ENCODE measurements at places on chromosomes 1 and 21. TPM values are rescaled to one million over a fixed set of nuclear protein-coding genes. Genes with fewer than 3 reads are reported as not detected.

- DNase-seq = no peak
These were observed 56.1 kb downstream of the NDUFS5 start for GRCh38 chr1:39082010-39082799.

DNA sequence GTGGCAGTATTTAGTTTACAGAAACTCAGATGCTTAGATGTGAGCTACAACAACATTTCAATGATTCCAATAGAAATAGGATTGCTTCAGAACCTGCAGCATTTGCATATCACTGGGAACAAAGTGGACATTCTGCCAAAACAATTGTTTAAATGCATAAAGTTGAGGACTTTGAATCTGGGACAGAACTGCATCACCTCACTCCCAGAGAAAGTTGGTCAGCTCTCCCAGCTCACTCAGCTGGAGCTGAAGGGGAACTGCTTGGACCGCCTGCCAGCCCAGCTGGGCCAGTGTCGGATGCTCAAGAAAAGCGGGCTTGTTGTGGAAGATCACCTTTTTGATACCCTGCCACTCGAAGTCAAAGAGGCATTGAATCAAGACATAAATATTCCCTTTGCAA lies 59.7 kb upstream of the ZNF326 start:
- no peak for DNase-seq

The ZSWIM5 gene
- 1.0 TPM for total RNA-seq

GRCh38 chr1:84141182-84142003 lies 2.7 kb upstream of the PRKACB start:
- no peak for DNase-seq

GRCh38 chr1:152044386-152044785 lies 7.6 kb upstream of the S100A11 start:
- no peak for DNase-seq

- DNase-seq = no peak
These were observed at the start of gene KIRREL1 for GRCh38 chr1:157993147-157993917. KIRREL1 (plus strand) TSS chr1:157993645; CDS start chr1:157993677, 32 bp downstream.

GRCh38 chr1:59705466-59706302 lies 109.1 kb upstream of the HOOK1 start:
- DNase-seq = no peak

The TAL1 gene
- total RNA-seq = 1.7 TPM

DNA sequence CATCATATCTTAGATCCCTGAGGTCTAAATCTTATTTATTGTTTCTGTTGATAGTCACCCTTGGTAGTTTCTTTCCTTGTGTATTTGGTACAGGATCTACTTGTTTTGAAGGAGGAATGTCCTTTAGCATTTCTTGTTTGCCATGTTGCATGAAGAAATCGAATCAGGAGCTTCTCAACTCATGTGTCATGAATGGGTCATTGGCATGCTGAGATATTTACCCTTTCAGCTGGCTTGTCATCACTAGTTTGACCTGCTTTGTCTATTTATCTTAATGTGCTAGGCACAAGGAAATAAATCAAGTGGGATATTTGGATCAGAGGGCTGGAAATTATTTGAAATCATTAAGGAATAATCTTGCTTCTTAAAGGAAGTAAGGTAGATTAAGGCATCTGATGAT lies 23.8 kb downstream of the THEM4 start:
- DNase-seq = no peak

- DNase-seq = no peak
These were observed 3.4 kb upstream of the CASQ2 start for GRCh38 chr1:115771847-115772457.

- no peak for DNase-seq
These were observed 242.4 kb downstream of the BARHL2 start for GRCh38 chr1:90474731-90475130.

The OLFML2B gene
- not detected for total RNA-seq

The FCGR3A gene
- 34.5 TPM for total RNA-seq

DNA sequence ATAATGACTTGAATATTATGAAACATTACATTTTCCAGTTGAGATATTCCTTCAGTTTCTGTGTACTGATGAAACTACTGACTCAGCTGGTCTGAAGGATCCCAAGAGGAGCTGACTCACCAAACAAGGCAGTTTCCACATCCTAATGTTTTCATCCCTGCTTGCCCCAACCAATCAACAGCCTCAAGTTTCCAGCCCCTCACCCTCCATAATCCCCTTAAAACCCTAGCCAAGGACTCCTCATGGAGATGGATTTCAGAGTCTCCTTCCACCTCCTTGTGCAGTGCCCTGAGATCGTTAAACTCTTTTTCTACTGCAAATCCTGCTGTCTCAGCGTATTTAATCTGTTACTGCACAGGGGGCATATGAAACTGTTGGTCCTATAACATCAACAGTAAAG lies 83.1 kb upstream of the HAO2 start:
- no peak for DNase-seq

The NUAK2 gene
- total RNA-seq = 2.5 TPM

DNA sequence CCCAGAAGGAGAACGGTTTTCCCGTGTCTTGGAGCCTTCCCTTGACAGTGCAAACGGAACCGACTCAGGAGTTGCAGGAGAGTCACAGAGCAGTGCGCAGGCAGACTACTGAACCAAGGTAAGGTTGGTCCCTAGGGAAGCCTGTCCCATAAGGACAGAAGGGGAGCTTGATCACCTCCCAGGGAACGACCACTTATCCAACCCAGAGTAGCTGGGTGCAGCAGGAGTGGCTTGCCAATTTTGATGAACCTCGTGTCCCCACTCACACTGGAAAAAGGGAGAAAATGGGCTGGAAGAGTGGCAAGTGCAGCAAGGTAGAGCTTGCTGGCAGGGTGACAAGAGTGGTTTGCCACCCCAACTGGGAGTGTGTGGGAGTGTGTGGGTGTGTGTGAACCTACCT lies 95.1 kb downstream of the LIPI start:
- DNase-seq = no peak

The OR14K1 gene
- total RNA-seq = not detected

DNA sequence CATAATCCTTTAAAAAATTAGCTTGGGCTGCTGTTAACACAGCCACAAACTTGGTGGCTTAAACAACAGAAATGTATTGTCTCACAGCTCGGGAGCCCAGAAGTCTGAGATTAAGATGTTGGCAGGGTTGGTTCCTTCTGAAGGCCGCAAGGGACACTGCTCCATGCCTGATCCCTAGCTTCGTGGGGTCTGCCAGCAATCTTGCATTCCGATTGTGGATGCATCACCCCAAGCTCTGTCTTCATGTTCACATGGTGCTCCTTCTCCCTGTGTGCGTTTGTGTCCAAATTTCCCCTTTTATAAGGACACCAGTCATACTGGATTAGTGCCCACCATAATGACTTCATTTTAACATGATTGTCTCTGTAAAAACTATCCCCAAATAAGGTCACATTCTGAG lies 5.0 kb upstream of the HHIPL2 start:
- no peak for DNase-seq

DNA sequence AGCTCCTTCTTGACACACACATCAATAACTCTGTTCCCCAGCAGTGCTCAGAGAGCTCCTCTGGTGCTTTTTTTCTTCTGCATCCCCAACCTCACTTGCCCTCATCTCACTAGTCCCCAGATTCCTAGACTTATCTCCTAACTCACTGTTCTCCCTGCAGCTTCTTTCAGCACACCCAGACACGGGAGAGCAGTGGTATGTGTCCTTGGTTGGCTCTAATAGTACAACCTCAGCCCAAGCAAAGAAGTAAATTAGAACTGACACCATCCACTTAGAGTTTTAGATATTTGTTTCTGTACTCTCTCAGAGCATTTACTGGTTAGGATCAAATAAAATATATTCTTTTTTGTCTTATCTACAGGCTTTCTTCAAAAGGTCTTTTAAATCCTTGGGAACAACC lies 201.4 kb upstream of the SNX7 start:
- DNase-seq = no peak

The FCRL2 gene
- total RNA-seq = not detected

DNA sequence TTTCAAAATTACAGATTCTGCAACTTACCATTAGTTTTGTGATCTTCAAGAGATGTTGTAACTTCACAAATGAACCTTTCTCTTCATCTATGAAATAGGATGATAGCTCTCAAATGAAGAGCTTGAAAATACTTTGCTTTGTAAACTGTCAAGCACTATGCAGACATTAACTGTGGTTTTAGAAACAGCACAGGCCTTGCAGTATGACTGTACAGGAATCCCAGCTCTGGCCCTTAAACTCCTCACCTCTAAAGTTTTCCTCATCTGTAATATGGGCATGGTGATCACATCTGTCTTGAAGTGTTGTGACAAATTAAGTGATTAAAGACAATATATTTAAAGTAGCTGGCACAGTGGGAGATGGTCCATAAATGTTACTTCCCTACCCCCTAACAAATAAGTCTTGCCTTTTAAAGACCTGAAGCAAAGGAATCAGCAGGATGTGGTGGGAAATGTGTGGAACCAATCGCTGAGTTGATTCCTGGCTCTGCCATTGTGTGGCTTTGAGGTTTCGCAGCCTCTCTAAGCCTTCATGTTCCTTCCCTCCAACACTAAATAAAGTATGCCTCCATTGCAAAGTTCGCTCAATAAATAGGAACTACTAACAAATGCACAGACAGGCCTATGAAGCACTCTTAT lies 5.5 kb upstream of the PTP4A2 start:
- peak; percentile 79 for DNase-seq

- no peak for DNase-seq
These were observed 52.1 kb downstream of the DHRS3 start for GRCh38 chr1:12565966-12566352.

- DNase-seq = no peak
These were observed 25.1 kb upstream of the HSD3B1 start for GRCh38 chr1:119481951-119482350.

The NBPF8 gene
- 23.5 TPM for total RNA-seq

The PLA2G2A gene
- total RNA-seq = not detected

DNA sequence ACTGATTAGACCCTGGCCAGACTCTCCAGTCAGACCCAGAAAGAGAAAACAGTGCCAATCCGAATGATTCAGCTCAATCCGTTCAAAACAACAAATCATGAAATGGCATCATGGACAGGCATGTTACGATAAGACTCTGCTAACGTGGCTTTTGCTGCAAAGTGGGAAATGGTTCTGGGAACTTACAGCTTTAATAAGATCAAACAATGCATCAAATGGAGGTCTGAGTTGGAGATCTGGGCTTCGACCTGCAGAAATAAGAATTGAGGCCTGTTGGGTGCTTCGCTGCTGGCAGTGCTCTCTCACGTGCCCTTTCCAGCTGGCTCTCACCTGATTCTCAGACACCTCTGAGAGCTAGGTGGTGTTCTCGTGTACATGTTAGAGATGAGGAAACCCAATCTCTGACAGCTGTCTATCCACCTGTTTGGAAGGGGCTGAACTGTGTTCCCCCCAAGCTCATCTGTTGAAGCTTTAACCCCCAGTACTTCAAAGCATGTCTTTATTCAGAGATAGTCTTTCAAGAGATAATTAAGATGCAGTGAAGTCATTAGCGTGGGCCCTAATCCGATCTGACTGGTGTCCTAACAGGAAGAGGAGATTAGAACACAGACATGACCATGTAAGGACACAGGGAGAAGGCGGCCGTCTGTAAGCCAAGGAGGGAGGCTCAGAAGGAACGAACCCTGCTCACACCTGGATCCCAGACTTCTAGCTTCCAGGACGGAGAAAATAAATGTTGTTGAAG lies 45.5 kb upstream of the ETS2 start:
- DNase-seq = no peak

DNA sequence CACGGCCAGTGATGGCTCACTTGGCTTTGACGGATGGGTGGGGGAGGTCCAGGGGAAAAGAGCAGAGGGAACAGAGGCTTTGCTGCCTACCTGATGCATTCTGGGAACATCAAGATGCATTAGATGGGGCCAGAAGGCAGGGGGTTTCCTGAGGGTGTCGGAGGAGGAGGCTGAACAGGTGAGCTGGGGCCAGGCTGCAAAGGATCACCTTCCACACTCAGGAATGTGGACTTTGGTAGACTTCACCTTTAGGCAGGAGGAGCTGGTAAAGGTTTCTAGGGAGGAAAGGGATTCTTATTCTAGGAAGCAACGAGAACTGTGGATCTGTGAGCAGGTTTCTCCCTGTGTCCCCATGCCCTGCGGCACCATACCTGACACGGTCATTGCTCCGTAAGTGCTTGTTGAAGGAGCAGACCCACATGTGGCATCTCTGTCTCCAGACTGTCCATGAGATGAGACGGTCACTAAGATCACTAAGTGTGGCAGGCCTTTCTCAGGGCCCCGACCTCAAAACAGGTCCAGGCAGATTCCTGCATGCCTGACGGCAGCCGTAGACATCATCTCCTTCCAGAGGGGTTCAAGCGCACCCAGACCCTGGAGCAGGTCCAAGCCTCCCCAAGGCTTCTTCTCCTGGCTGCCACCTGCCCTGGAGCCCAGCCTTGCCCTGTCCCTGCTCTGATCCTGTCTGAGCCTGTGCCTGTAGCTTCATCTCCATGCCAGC lies 89.1 kb upstream of the SLC25A33 start:
- no peak for DNase-seq

The MYOG gene
- not detected for total RNA-seq

The C1orf94 gene
- total RNA-seq = not detected

DNA sequence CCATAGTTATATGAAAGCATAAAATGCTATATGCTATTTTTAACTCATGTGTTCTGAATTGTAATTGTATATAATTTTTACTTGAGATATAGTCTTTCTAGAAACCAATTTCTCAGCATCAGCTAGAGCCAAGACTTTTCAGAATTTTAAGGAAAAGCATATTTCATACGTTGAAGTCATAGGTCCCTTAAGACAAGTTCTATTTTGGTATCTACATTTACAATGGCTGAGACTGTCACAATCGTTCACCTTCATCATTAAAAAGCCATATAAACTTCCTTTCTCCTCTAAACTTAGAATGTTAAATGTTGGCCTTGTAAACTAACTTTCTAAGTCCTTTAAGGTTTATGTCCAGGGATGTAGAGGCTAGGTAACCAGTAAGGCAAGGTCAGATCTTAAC lies 104.1 kb downstream of the LRRC40 start:
- DNase-seq = no peak

The NFIA gene
- total RNA-seq = 7.3 TPM

The CYP4Z1 gene
- not detected for total RNA-seq

- DNase-seq = no peak
These were observed 63.5 kb downstream of the AKT3 start for GRCh38 chr1:243786531-243786930.

- DNase-seq = peak; percentile 83
These were observed 61.3 kb downstream of the RAP1GAP start for GRCh38 chr1:21607549-21608529.

GRCh38 chr1:87853576-87854351 lies 525.1 kb downstream of the LMO4 start:
- no peak for DNase-seq

The SRSF10 gene
- 214 TPM for total RNA-seq

The DPYD gene
- 34.8 TPM for total RNA-seq

GRCh38 chr1:109269212-109269980 lies 13.5 kb downstream of the PSRC1 start:
- DNase-seq = no peak

Data from natural killer cell treated with Interleukin-12 subunit alpha and Interleukin-12 subunit beta and Interleukin-15 and Interleukin-18, amount 100 ng/mL, for 72 hours (primary cell).